Frontal cortex (tissue), 4 donors: ENCODE measurements at places on chromosomes 12 and 14.
A peak's percentile ranks its signal among the peaks of the same experiment; 100 is the strongest.

- DNase-seq = no peak
Observed at GRCh38 chr12:27859648-27860047, 79.6 kb upstream of the MANSC4 start.

DNA sequence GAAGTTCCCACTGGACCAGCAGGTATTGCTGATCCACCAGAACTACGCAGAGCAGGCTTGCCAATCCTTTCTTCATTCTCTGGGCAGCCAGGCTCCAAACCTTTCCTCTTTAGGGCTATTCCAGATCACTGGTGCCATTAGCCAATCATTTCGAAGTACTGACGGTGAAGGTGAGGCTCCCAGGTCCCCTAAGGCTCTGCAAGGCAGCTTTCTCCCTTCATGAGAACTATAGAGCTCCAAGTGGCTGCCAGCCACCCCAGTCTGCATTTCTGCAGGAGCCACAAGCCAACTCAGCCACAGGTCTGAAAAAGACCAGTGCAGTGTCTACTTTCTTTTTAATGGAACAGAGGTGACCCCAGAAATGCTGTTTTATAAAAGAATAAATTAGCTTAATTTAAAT is 48.7 kb downstream of the RAB35 start:
- no peak for DNase-seq

DNA sequence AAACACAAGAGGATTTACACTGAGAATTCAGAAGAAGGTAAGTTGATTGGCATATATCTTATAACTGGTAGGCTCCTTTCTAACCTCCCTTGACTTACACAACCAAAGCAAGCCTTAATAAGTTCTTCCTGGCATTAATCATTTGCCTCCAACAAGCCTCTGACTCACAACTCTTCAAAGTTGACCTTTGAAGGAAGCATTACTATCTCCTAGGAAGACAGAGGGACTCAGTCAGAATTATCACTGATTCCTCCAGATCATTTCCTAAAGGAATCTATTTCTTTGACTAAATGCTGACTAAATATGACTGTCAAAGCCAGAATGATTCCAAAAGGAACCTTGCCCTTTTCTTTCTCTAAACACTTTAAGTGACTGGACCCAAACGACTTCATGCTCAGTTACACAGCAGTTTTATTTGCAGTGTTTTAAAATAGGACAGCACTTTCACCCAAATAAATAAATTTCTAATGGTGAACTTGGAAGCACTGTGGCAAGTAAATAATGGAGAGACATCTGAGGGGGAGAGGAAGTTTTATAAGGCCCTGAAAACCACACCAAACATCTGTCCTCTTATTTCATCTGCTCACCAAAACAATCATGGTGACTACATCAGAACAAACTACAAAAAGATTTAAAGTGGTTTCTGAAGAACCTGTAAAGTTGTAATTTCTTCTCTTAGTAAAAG is 128.2 kb downstream of the KLHL28 start:
- DNase-seq = no peak

GRCh38 chr12:54579258-54579657 is 9.2 kb downstream of the PPP1R1A start:
- DNase-seq = no peak

- no peak for DNase-seq
Observed at GRCh38 chr12:45509621-45510020, 219.9 kb upstream of the ARID2 start.

DNA sequence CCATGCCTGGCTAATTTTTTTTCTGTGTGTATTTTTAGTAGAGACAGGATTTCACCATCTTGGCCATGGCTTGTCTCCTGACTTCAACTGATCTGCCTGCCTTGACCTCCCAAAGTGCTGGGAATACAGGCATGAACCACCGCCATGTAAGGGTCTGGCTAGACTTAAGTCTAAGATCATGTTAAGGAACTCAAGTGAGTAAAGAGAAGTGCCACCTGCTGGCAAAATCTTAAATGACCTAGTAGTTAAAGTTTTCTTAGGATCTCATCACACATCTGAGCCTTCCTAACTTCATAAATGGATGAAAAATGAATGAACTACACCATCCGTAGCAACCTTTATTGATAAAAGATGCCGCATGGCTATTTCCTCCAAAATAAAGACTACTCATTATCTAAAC is 1.7 kb upstream of the C12orf56 start:
- no peak for DNase-seq

GRCh38 chr14:36238666-36239363 is 62.3 kb upstream of the PTCSC3 start:
- no peak for DNase-seq

GRCh38 chr12:88057994-88058718 is 29.0 kb upstream of the C12orf50 start:
- no peak for DNase-seq

DNA sequence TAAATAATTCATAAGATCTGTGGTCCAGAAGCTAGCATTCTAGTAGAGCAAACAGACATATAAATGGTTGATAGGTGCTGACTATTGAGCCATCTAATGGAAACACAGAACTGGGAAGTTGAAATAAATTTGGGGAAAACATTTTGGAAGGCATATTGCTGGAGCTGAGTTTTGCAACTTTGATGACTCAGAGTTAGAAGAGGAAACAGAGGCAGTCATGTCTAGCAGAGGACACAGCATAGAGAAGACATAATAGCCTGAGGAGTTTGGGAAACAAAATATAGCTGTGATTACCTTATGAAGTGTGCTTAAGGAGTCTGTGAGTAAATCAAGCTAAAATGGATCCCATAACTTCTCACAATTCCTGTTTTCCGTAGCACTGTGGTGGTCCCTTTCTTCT is 86.9 kb upstream of the FLRT2 start:
- no peak for DNase-seq

- peak; percentile 29 for DNase-seq
Observed at GRCh38 chr12:127083008-127083949, 1183.7 kb upstream of the TMEM132C start.

GRCh38 chr12:123966596-123966995 is 6.0 kb downstream of the CCDC92 start:
- no peak for DNase-seq

DNA sequence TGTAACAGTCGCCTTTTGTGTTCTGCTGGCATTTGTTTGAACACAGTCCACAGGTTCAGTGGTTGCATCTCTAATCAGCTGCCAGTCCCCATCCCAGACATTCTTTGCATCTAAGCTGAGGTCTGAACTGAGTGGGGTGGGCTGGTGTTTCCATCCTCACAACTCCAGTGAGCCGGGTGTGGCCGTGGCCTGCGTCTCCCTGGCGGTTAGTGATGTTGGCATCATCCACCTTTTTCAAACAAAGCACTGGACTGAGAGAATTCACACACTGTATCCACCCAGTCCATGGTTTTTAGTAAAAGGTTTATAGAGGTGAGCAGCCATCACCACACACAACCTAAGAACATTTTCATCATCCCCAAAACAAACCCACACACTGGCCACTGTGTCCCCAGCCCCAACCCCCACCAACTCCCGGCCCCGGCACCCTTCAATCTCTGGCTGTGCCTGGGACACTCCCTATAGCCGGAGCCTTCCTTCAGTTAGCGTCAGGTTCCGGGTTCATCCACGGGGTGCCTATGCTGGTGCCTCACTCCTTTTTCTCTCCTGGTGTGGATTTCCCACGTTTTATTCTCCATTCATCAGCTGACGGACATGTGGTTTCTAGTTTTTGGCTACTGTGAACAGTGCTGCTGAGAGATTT is 6.5 kb downstream of the DDX51 start:
- DNase-seq = no peak

GRCh38 chr14:22395803-22396202 is 193.2 kb downstream of the DAD1 start:
- DNase-seq = no peak

- DNase-seq = no peak
Observed at GRCh38 chr14:31930493-31931240, 146.4 kb upstream of the ARHGAP5 start.

DNA sequence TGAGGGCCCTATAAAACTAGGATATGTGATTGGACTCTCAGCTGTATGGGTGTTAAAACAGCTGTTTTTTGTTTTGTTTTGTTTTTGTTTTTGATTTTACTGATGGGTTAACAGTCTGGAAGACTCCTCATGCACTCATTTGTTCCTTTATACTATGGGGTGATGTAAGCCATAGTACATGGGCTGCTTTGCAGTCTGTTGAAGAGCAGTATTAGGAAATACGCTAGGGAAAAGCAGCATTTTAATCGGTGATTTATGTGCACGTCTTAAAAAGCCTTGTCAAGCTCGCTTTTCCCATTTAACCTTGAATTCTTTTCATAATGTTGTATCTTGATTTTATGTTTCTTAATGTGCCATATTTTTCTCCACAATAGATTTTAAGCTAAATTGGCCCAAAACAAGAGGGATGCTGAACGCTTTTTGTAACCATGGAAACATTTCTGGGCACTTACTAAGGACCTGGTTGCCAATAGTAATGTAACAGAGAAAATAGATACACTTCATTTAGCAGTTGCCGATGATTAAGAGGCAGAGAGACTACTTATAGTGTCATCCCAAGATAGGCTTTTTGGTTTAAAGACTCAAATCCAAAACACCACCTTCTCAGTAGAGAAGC is 244.0 kb downstream of the SNAPC1 start:
- DNase-seq = no peak
